ENCODE measurements at places on chromosomes 5 and 9.

GRCh38 chr9:99362321-99362720, 140.2 kb downstream of the SEC61B start:
- no peak for DNase-seq

GRCh38 chr9:6007058-6007769, 8.2 kb downstream of the RANBP6 start:
- DNase-seq: peak; percentile 95

- DNase-seq: peak; percentile 28
Measured at GRCh38 chr9:19161257-19162025, 34.1 kb upstream of the PLIN2 start.

DNA sequence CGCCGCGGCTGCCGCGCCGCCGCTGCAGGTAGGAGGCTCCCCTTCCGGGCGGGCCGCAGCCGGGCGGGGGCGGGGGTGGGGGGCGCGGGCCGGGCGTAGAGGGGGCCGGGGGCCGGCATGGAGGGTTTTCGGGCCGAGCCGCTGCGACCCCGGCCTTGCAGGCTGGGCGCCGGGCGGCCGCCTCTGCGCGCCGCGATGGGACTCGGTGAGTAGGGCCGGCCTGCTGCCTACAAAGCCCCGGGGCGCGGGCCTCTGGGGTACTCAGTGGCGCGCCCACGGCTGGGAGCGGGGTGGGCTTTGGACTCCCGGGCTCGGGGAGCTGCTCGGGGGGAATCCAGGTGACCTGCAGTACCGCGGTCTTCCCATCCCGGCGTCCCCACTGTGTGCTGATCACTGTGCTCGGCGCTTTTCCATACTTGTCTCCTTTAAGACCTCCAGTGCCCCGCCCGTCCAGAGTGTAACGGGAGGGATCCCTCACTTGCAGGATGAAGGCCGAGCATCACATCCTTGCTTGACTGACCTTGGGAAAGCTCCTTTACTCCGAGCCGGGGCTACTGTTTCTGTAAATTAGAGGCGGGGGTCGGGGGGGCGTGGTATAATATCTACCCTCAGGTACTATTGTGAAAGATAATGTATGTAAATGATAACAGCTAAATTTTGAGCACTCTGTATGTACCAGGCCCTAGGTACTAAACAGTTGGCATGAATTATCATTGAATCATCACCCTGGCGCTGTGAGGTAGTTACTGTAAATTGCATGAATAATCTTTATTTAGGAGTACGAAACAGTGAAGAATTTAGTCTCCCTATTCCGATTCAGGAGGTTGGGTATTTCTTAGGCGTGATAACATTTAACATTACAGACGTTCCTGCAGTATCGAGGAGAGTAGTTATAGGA, 672 bp downstream of the MSANTD3 start:
- DNase-seq: no peak

- no peak for DNase-seq
Measured at GRCh38 chr5:10619649-10620048, 55.8 kb downstream of the ANKRD33B start.

GRCh38 chr5:62937661-62938558, 359.3 kb downstream of the LRRC70 start:
- no peak for DNase-seq

- no peak for DNase-seq
Measured at GRCh38 chr5:73515232-73515631, 17.0 kb downstream of the BTF3 start.

DNA sequence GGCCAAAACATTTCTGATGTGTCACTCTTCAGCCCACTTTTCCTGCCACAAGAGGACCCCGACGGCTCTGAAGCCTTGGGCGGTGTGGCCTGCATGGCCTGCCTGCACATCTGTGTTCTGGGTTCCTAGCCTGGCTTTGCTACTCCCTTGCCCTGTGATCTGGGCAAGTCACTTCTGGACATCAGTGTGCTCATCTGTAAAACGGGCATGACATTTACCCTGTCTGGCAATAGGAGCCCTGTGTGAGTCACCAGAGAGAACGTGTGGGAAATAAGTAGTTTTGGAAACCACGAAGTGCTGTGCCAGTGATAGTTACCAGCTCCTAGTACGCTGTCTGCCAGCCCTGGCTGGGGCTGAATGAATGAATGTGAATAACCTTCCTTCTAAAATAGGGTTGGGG, 90.8 kb downstream of the MACROH2A1 start:
- no peak for DNase-seq

GRCh38 chr5:79936002-79936645, 54.9 kb downstream of the MTX3 start:
- no peak for DNase-seq

DNA sequence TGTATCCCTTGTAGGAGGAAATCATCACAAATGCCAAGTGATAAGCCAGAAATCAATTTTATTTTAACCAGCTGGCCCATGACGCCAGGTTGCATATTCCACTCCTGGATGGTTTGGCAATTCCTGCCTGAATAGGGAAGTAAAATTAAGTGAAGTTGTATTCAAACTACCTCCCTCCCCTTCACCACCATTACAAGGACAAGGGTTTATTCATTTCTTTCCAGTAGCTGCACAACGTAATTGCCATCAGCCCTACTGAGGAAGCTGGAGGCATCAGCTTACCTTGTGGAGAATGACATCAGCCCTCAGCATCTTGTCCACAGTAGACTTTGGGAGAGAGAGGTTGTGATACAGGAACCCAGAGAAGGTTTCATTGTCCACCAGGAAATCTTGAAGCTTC, 66.6 kb downstream of the ABCA1 start:
- no peak for DNase-seq

- no peak for DNase-seq
Measured at GRCh38 chr5:82984786-82985735, 92.1 kb downstream of the TMEM167A start.

- no peak for DNase-seq
Measured at GRCh38 chr5:96157841-96158291, 196.2 kb upstream of the ELL2 start.

DNA sequence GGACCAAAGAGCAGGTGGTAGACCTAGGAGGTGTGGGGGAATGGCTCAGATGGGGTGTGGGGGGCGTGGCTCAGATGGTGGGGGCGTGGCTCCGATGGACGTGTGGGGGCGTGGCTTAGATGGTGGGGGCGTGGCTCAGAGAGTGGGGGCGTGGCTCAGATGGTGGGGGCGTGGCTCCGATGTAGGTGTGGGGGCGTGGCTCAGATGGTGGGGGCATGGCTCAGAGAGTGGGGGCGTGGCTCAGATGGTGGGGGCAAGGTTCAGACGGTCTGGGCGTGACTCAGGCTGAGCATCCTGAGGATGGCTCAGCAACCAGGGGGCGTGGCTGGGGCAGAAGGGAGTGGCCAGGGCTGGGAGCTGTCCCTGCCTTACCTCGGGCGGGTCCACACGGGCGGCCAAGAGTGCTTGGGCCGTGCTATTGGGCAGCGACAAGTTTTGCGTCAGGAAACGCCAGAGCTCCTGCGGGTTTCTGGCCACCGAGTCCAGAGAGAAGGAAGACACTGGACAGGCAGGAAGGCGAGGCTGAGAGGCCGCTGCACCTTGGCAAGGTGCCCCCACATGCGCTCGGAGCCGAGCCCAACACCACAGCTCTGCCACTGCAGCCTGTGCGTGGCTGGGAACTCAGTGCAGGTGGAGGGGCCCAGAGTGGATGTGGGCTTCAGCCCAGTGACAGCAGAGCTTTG, 5.9 kb downstream of the ABCA2 start:
- peak; percentile 60 for DNase-seq

DNA sequence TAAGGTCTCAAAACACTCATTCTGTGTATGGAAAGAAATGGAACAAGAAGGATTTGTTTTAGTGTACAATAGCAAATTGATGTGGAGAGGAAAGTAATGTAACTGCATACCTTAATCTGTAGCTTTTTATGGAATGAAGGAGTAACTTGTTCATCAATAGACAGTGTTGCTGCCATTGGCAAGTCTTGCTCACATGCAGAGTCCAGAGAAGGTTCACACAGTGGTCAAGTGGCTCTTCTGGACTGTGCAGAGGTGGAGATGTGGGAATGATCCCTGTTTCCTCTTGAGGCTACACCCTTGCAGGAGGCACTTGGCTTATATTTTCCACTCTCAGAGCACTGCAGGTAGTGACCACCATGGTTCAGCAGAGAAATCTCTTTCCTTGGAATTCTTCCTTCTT, 132.9 kb upstream of the ANKH start:
- DNase-seq: no peak

DNA sequence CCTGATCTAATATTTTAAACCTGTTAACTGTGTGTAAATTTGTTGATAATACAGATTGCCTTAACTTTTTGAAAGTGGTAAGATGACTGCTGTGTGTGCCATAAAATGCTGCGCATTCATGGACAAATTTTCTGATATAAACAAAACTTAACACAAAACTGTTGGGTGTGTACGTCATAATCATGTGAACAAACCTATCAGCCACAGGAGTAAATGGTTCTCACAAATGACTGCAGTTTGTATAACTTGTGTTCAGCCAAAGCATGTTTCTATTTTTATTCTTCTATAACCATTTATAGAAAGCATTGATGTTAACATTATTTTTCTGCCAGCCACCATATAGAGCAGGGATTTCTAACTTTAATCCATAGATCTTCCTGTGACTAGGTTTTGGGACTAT, 21.5 kb downstream of the CAMK4 start:
- DNase-seq: no peak

DNA sequence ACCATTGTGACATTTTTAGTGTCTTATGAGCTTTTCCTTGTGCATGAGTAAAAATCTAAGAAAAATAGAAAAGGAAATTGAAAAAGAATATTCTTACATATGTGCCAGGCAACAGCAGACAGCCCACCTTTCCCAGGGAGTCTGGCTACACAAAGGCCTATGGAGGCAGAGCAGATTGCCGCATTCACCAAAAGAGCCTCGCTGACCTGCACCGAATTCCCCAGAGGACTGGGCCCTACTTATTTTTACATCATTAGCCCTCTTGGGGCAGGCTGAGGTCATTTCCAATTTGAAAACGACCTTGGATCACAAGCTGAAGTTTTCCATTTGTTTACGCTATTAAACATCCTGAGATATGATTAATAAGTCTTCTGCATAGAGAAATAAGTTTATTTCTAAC, 66.2 kb upstream of the WDR41 start:
- DNase-seq: no peak

GRCh38 chr9:88925481-88925880, 65.8 kb upstream of the S1PR3 start:
- DNase-seq: no peak

DNA sequence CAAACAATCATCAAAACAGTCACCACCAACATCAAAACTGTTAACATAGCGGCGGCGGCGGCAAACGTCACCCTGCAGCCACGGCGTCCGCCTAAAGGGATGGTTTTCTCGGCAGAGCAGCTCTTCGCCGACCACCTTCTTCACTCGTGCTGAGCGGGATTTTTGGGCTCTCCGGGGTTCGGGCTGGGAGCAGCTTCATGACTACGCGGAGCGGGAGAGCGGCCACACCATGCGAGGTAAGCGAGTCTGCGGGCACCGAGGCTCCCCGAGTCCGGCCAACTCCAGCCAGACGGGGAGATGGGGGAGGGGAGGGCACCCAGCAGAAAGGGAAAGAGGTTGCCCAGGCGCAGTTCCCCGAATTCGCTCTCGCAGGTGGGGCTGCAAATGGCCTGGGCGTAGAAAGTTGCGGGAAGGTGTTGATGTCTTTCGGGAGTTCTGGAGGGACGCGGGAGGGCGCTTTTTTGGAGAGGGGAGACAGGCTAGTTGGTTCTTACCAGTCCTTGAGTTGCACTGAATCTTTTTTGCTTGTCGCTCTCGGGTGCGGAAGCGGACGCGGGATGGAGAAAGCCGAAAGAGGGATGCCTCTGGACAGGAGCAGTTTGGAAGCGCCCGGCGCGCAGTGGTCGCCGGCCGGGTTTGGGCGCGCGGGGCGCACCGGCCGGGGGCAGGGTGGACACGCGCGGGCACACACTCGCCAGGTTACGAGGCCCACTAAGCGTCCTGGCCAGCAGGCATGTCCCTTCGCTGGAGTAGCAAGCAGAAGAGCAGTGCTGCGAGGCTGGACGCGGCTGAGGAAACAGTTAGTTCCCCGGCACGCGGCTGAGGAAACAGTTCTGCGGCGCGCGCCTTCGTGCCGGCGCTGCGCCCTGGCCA, 849 bp downstream of the RORB start:
- DNase-seq: no peak

DNA sequence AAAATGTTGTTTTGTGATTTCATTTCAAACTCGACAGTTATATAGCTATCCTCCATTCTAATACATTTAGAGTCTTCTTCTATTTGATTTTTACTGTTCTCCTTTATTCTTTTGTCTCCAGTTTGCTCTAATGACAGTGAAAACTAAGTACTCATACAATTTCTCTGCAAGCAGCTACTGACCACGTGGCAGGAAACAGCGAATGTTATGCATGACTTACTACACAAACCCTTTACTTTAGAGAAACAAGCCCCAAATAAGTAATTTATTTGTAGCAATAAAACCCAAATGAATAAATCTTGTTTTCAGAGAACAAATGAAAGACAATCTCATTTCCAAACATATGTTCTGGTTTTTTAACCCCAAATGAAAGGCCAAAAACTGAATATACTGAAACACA, 41.9 kb downstream of the CDH6 start:
- no peak for DNase-seq

DNA sequence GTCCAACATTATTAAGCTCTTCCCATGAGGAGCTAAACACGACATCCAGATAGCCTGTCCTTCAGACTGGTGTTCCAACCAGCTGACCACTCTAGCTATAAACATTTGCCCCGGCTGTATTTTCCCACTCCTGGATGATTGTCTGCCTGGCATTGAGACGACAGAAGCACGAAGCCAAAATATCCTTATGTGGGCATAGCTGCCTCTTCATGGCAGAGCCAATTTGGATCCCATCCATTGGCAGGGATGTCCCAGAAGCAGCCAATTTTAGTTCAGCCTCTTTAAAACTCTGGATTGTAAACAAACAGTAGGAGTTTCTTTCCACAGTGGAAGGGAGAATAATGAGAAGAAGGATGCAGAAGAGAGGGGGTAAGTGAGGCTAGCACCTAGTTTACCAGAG, 507.6 kb downstream of the CETN3 start:
- DNase-seq: no peak

DNA sequence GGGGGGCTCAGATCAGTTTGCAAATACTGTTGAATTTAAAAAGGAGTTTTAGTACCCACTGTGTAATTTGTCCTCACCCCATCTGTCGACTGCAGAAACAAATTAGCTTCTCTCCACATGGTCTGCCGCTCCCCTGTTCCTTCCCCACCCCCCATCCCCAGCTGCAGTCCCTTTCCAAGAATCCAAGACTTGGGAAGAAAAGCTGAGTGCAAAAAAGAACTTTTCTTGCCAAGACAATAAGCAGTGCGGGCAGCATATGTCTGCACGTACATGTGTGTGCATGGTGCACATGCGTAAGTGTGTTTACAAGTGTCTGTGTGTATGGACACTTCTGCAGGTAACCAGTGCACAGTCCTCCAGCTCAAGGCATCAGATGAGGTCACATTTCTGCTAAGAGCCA, 125.7 kb upstream of the SMIM23 start:
- DNase-seq: no peak

GRCh38 chr9:127999461-127999860, 18.7 kb upstream of the EEIG1 start:
- no peak for DNase-seq

- no peak for DNase-seq
Measured at GRCh38 chr9:5621327-5621726, 7.6 kb upstream of the RIC1 start.
